HL-60 (cell line): ENCODE measurements at places on chromosomes 2 and 18.

- no peak for DNase-seq
These were observed 21.6 kb downstream of the TNS1 start for GRCh38 chr2:217981084-217981730.

DNA sequence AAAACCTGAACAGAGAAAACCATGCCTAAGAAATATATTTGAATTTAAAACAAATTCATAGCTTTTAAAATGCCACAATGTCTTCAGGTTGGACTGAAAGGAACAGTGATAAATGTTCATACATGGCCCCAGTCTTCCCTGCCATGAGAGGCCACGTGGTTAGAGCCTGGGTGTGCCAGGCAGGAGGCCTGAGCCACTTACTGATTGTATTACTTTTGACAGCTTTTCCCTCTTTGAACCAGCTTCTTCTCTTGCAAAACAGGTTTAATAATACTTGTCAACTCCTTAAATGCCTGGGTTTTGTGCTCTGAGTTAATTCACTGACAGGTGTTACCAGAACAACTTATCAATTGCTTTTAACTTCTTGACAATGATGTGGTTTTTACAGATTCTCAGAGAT, 27.0 kb downstream of the RBKS start:
- no peak for DNase-seq

DNA sequence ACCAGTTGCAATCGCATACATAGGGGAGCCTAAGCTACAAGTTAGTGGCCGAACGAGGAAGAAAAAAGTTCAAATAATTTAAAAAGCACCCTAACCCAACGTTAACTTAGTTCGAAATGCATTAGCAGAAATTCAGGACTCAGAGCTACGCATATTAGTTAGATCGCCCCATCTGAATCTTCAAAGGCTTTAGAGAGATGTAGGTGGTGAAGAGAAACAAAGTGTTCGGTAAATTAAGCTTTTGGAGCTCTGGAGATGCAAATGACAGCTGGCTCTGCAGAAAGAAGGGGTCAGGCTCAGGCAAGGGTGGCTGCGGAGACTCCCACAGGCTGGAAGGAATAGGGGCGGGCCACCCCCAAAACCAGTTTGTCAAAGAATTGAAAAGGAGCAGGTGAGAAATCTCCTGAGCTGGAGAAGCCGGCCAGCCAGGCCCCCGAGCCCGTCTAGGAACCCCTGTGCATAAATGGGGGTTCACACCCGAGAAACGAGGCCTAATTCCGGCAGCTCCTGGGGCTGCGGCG, 621 bp downstream of the TXNL1 start:
- no peak for DNase-seq

GRCh38 chr2:211816754-211817153, 721.8 kb downstream of the ERBB4 start:
- DNase-seq = no peak

DNA sequence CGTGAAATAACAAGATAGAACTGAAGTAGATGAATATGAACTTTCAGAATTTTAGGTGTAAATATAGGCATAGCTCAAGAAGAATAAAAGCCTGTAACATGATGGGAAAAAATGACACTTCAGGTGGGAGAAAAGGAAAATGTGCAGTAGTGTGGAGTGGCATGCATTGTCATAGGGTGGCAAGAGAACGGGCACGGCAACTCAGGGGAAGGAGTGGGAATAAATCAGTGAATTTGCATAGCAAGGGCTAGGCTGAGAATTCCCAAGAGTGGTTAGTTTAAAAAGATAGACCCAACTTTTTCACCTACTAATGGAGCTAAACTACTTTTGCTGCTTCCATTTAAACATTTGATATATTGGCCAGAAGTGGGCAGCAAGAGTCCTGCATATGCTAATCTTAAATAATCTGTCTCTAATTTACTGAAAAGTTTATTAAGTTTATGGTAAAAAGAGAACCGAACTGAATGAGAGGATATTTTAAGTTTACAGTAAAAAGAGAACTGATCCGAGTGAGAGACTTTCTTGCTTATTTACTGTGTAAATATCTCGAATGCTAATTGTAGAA, 228.1 kb downstream of the CTNNA2 start:
- no peak for DNase-seq

DNA sequence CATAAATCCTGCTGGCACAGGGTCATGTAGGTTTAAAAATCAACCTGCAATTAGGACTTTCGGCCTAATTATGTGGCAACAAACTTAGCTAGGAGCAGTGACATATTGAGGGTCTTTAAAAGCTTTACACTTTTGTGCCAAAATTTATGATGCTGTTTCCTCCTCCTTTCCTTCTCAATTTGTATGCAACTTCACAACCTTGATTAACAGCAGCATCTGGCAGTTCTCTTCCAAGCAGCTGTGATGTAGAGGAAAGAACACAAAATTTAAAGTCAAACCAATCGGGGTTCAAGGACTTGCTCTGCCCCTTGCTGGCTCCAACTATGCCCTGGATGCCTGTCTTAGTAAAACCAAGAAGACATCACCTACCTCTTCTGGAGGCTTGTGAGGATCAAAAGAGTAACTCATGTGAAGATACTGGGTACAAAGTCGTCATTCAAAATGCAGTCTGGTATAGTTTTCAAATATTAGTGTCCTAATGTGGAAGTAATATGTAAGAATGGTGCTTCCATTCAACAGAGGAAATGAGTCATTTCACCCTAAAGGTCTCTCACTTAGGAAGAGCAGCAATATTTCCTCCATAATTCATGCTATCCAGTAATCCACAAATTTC, 94.7 kb downstream of the ANKRD44 start:
- no peak for DNase-seq

DNA sequence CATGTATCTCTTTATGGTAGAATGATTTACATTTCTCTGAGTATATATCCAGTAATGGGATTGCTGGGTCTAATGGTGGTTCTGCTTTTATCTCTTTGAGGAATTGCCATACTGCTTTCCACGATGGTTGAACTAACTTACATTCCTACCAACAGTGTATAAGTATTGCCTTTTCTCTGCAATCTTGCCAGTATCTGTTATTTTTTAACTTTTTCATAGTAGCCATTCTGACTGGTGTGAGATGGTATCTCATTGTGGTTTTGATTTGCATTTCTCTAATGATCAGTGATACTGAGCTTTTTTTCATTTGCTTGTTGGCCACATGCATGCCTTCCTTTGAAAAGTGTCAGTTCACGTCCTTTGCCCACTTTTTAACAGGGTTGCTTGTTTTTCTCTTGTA, 55.1 kb downstream of the CYTIP start:
- no peak for DNase-seq

- DNase-seq = peak; percentile 7
These were observed 233.9 kb downstream of the SATB2 start for GRCh38 chr2:199223791-199224190.
